C1 segment of cervical spinal cord (tissue), 14 donors: ENCODE measurements at places on chromosomes 3 and 15.

DNA sequence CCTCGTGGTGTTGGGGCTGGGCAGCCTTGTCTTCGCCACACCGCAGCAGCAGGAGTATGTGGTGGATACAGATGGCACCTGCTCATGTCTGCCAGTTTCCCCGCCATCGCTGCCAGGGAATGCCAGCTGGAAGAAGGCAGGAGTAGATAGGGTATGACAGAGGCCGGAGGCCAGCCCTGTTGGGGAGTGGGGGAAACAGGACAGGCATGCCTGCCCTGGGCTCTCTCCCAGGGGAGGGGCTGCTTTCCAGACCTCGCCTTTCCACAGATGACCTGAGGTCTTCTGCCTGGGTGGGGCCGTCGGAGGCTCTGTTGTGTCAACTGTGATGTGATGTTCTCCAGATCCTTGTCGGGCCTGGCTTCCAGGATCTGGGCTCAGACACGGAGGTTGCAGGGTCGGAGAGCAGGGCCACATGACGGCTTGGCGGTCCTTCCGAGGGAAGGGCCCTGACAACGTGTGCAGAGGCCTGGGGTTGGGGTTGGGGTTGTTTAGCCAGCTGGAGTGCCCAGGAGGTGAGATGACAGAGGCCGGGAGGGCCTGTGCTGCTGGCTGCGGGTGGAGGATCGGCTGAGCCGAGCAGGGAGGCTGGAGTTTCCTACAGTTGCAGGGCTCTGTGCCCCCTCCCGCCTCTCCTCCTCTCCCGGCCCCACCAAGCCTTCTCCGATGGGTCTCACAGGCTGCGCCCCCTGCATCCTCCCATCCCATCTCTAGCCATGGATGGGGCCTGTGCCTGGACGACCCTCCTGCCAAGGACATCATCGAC lies 102.0 kb downstream of the TBC1D2B start:
- no peak for DNase-seq

GRCh38 chr3:105788593-105788992 lies 80.2 kb downstream of the CBLB start:
- DNase-seq = no peak

DNA sequence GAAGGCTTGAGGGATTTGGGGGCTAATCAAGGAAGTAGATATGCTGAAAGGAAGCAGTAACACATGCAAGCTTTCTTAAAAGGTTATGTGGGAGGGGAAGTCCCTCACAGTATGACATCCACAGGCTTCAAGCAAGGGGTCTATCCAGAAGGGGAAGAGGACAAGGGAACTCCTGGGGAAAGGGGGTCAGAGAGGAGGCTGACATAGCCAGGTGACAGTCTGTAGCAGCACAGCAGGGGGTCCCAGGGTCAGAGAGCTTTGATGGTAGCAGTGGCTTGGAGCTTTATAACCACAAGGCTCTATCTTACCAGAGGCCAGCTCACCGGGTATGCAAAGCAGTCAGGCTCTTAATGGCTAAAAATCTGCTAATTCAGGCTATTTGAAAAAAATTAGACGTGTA lies 150.6 kb upstream of the NSMCE3 start:
- DNase-seq = no peak

DNA sequence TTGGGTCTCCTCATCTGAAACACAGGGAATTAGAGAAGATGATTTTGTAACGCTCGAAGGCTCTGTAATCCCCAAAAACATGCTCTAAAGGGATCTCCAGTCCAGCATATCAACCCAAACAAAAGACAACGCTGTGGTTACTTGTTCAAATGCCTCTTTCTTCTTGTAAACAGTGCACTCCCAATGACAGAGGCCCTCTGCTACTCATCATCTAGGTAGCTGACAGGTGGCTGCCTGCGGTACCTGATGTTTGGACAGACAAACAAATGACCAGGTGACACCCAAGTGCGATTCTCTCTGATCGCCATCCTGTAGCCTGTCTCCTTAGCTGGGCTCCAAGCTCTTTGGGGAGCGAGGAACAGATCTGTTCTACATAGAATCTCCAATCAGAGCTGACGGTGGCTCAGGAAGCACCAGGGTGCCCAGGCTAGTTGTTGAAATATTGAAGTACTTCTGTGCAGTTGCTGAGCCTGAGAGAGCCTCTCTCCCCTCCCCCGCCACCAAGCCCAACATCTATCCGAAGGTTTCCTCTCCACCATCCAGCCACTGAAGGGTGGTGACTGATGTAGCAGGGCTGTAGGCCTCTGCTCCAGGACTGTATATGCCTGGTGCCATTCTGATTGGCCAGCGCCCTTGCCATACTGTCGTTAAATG lies 238.7 kb downstream of the XXYLT1 start:
- no peak for DNase-seq

GRCh38 chr3:193815246-193816027 lies 222.4 kb downstream of the OPA1 start:
- DNase-seq = no peak

- DNase-seq = no peak
These were observed 572.6 kb downstream of the FOXP1 start for GRCh38 chr3:71010726-71011455.

DNA sequence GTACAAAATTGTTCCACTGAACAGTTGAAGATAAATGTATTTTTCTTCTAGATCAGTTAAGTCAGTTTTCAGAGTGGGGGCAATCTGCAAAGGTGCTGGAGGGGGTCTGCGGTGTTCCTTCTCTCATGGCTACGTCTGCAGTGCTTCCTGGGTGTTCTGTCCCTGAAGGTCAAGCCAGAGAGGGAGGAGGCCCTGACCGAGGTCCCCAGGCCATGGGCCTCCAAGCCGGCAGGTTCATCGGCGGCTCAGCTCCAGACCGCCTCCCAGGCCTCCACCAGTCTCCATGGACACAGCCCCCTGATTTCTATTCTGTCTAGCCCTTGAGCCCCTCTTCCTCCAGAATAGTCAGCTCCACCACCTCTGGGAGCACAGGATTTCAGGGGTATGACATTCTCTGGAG lies 28.5 kb upstream of the TSEN2 start:
- no peak for DNase-seq

DNA sequence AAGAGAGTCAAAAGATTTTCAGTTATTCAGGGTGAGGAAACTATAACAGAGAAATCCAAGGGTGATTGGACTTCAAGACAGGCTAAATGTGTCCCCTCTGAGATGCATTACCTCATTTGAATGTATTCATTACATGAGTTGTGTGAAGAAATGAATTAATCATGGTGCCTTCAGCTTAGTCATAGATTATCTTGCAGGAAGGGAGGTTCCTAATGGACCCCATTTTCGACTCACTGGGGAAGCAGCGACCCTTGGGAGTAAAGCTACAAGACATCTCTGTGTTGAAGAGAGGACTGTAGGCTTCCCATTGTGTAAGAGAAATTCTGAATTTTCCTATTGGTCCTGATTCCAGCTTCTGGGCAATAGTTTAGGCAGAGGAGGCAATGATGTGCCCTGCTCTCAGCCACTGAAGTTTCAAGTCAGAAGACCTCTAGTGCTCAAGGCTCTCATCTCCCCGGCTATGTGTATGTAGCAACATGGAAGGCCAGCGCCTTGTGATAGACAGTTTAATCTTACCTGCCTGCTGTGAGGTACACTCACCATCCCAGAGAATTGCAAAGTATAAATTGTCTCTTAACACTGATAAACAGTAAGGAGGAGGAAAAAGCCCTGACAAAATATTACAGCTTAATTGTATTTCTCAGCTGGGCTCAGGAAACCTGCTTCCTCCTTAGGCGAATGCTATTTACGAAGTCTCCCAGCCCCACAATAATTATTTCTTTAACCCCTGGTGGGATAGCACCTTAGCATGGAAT lies 133.8 kb downstream of the PDCD6IP start:
- no peak for DNase-seq

DNA sequence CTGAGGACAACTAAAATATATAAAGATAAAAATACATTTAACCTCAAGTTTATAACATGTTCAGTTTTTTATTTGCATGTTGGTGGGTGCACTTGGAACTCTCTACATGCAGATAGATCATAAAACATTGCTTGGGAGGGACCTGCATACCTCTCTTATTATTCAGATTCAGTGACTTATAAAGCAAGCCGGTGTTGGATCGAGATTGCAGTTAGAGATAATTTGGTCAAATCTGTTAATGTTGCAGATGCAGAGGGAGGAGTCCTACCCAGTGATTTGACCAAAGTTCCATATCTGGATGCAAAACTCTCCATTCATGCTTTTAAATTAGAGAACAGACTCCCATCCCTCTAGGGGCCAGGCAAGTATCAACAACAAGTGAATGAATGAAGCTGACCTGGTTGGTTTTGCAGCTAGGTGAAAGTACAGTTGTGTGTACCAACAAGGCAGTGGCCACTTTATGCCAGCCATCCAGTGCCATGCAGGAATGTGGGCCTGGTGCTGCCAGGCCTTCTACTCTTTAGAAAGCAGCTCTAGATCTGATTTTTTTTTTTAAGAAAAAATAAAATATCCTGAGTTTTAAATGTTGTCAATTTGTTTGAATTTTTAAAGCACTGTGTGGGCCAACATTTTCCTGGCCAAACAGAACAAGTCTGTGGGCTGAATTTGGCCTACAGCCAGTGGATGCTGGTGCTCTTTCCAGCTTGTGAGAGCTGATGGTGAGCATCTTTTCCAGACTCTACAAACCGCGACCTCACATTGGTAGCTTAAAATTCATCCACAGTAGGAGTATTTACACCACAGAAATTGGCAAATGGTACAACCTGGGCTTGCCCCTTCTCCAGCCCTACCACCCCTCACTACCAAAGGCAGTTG lies 12.3 kb downstream of the CDIN1 start:
- DNase-seq = no peak

DNA sequence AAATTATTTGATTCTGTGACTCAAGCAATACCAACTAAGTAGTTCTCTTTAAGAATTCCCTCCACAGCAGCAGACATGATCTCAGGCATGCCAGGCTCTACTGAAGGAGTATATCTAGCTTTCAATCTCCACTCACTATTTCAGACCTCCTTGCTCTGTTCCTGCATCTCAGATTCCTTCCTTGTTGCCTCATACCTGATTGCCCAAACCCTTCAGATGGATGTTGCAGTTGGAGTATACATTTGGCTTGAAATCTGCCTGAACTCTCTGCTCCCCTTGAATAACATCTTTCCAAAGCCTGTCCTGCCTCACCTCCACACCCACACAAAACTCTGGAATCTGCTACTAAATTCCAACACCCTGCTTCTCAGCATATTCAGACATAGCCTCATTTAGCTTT lies 19.8 kb upstream of the TM4SF4 start:
- DNase-seq = no peak

GRCh38 chr15:90071220-90071807 lies 31.0 kb downstream of the IDH2 start:
- DNase-seq = peak; percentile 48

DNA sequence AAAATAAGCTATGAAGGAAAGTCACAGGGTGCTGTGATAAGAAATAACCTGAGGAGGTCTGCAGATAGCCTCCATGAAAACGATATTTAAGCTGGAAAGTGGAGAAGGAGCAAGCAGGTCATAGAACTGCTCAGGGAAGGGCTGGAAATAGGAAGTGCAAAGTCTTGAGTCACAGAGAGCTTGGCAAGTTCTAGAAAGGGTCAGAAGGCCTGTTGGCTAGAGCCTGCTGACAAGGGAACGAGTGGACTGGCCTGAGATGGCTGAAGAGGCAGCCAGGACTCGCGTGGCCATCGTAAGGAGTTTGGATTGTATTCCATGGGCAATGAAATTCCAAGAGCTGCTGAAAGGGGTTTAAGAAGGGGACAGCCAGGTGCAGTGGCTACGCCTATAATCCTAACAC lies 64.7 kb upstream of the IL12A start:
- no peak for DNase-seq

DNA sequence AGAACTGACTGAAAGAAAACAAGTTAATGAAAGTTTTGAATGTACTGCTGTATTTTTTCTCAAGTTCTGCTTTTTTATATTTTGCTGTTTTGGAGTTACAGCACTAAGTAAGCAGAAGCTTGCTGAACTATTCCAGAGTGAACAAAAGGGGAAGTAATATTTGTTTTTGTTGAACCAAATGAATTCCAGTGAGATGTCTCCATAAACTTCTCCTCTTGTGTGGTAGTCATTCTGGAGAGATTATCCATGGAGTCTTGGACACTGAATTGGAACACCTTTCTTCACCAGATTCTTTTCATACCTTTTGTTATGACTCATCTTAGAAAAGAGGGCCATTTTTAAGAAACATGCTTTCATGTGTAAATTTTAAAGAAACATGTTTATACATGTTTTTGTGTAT lies 8.8 kb downstream of the ANKUB1 start:
- DNase-seq = no peak

- DNase-seq = peak; percentile 40
These were observed 44.9 kb upstream of the DGKG start for GRCh38 chr3:186406669-186407635.

DNA sequence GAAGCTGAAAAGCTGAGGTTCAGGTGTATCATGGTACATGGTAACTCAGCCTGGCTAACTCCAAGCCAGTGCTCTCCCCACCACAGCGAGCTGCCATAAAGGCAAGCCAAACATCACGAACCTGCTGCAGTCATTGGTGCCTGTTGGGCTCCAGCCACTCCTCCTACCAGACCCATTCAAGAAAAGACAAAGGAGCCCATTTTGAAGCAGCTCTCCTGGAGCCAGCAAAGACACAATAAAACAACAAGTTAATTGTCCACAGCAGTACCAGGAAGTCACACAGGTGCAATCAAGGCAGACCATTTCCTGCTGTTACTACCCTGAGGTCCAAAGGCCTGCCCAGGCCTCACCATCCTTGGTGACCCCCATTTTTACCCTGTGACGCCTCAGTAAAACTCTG lies 77.6 kb downstream of the DAPK2 start:
- no peak for DNase-seq

DNA sequence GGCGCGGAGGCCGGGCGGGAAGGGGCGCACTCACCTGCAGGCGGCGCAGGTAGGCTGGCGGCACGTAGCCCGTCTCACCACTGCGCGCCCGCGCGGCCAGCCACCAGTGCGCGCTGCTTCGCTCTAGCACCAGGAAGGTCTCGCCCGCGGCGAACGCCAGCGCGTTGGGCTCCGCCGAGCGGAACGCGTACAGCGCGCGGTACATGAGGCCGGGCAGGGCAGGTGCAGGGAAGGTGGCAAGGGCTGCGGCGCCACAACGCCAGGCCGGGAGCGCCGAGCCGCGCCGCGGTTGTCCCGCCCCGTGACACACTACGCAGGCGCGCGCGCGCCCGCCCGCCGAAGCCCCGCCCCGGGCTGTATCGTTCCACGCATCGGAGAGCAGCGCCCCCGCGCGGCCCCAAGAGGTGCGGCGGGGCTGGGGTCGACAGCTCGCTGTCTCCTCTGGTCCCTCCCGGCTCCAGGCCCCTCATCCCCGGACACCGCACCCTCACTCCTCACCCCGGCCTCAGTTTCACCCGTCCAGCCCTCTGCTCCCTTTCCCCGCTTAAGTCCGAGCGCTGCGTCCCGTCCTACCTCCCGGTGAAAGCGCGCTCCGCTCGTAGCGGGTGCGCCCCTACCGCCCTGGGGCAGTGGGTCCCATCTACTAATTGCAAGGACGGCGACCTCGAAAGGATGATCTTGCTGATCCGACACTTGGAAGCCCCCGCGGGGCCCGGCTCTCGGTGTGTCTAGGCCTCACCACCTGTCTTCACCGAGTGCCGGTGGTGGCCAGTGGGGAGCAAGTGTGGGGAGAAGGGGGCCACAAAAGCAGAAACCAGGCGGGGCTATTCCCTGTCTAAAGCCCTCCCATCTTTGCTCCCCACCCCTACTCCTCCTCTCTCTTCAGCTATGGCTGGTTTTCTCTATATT lies at the start of gene NCKIPSD:
Gene NCKIPSD (minus strand): TSS at position 313 of the 909 bp plus-strand sequence. CDS start 108 bp downstream, at position 205.
- DNase-seq = peak; percentile 75
